ENCODE measurements at places on chromosomes 4 and X.

- no peak for DNase-seq
These were observed 642.2 kb downstream of the C4orf33 start for GRCh38 chr4:129738175-129738574.

GRCh38 chrX:98379134-98379533, 1495.4 kb downstream of the RPA4 start:
- DNase-seq: peak; percentile 19

GRCh38 chrX:8773117-8773516, 28.1 kb downstream of the FAM9A start:
- no peak for DNase-seq

DNA sequence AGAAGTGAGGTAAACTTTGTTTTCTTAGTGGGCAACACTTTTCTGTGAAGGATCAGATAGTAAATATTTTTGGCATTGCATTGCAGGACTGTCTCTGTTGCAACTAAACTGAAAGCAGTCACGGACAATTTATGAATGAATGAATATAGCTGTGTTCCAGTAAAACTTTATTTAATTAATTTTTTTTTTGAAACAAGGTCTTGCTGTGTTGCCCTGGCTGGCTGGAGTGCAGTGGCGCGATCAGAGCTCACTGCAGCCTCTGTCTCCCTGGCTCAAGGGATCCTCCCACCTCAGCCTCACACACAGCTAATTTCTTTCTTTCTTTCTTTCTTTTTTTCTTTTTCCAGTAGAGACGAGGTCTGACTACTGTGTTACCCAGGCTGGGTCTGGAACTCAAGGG, 15.8 kb downstream of the RBM10 start:
- DNase-seq: no peak

GRCh38 chr4:46649390-46649789, 259.5 kb upstream of the GABRA2 start:
- no peak for DNase-seq

- peak; percentile 55 for DNase-seq
These were observed 5.6 kb upstream of the PCDH7 start for GRCh38 chr4:30714408-30715031.
